ENCODE measurements at places on chromosomes 2 and 18.

GRCh38 chr2:28269019-28269784, 123.5 kb upstream of the FOSL2 start:
- DNase-seq: no peak

- DNase-seq: no peak
Observed at GRCh38 chr2:15141211-15141610, 419.9 kb downstream of the NBAS start.

DNA sequence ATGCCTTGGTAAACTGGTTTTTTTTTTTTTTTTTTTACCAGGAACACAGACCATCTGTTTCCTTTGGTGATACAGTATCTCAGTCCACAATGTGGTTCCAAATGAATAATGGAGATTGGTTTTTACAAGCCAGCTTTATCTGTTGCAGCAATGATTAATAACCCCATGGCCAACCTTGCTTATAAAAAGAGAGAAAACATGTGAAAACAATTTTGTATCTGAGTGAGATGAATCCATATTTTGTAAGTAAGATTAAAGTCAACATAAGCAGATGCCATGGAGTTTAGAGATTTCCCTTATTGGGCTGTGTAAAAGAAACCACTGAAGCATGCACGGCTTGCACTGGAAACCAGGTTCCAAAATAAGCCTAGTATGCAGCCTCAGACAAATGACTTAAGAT, 108.6 kb upstream of the CNTNAP5 start:
- DNase-seq: no peak

- DNase-seq: no peak
Observed at GRCh38 chr18:7170292-7170691, 52.7 kb upstream of the LAMA1 start.

DNA sequence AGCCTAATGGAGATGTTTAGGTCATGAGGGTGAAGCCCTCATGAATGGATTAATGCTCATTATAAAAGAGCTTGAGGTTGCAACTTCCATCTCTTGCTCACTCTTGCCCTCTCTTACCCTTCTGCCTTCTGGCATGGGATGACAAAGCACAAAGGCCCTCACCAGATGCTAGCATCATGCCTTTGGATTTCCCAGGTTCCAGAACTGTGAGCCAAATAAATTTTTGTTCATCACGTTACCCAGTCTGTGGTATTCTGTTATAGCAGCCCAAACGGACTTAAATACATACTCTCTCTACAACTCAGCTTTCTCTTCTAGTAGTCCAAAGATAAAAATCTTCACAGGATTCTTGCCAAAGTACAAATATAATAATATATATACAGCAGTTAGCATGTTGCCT, 75.8 kb downstream of the LNPK start:
- no peak for DNase-seq

DNA sequence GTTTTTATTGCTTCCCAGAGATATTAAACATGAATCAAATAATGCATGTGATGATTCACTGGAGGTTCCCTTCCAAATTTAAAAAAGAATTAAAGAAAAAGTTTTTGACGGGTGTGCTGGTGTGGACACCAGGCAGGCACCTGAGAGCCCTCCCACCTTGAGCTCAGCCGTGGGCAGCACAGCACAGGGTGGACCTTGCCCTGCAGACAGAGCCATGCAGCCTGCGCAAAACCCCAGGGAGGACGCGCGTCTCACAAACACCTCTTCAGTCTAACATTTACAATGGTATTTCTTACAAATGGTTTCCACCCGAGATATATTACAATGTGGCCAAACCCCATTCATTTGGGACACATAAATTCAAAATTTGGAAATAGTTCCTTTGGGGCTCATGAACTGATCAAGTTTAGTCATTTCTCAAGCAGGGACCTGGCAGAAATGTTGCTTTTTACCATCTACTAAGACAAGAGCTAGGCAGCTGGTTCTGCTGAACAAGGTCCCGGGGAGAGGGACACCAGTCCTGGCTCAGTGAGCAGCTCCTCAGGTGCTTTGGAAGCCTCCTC, 45.4 kb downstream of the ODC1 start:
- DNase-seq: no peak

GRCh38 chr18:76524900-76525698, 30.1 kb upstream of the ZNF516 start:
- no peak for DNase-seq

DNA sequence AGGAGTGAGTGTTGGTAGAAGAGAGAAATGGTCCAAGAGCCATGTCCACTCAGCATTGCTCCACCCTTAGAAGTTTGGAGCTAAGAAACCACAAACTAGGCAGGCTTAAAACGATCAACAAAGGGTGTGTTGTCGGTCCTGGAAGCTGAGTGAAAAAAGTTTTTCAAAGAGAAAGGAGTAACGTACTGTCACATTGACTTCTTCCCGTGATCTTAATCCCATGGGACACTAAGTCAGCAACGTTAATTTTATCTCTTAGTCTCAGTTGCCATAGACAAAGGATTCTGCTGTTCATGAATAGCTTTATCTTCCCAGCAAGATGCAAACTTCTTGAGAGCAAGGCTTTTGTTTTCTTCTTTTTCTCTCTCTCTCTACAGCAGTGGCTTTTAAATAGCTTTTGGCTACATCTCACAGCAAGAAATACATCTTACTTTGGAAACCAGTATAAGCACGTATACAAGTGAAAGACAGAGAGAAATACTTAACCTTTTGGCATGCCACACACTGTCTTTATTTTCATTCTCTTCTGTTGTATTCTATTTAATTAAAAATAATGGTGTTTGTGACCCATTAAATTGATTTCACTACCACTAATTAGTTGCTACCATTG, 377.4 kb downstream of the TGIF1 start:
- DNase-seq: no peak

- no peak for DNase-seq
Observed at GRCh38 chr2:176177580-176178037, 10.9 kb upstream of the HOXD1 start.
